Right cardiac atrium (tissue), 5 donors: ENCODE measurements at places on chromosomes 6 and 20. TPM values are rescaled to one million over a fixed set of nuclear protein-coding genes. Genes with fewer than 3 reads are reported as not detected.

The NKX2-2 gene
- polyA plus RNA-seq, result not detected

The PLN gene
- 1,272 TPM for polyA plus RNA-seq

The RHAG gene
- 2.8 TPM for polyA plus RNA-seq

The CST5 gene
- not detected for polyA plus RNA-seq

The PXDC1 gene
- polyA plus RNA-seq, result 23.7 TPM

The FERMT1 gene
- 0.54 TPM for polyA plus RNA-seq

- no peak for DNase-seq
Measured at GRCh38 chr6:121437851-121438651, 2.6 kb downstream of the GJA1 start.

- DNase-seq, result no peak
Measured at GRCh38 chr6:79468116-79468515, 69.1 kb downstream of the LCA5 start.

- DNase-seq, result no peak
Measured at GRCh38 chr6:136487759-136488425, 62.3 kb downstream of the MAP7 start.

DNA sequence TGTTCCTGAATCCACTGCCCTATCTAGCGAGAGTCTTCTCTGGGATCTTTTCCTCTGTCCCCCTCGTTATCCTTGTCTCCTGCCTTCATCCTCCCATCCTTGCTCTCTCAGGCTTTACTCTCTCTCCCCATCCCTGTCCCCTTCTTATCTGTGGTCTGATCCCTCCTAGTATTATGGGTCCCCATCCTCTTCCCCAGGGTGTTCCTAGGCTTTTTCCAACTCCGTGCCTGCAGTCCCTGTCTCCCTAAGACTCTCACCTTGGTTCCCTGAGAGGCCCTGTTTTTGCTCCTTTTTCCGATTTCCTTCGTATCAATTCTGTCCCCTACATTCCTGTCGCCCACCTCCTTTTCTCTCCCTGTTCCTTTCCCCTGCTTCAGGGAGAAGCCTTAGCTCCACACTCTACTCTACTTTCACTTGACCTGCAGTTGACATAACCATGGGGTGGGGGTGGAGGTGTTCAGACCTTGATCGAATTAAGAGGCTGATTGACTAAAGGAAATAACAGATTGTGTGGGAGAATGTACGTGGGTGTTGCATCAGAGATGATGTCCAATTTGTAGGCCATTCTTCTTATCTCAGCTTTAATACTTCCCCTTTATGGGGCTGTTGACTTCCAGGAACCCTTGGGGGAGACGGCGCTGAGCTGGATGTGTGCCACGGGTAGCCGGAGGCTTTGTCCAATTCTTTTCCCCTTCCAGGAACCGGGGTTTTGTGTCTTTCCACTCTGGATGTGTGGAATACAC, 905 bp downstream of the PPARD start:
- peak; percentile 66 for DNase-seq

GRCh38 chr6:54516321-54516720, 208.1 kb downstream of the TINAG start:
- DNase-seq, result no peak

- DNase-seq, result peak; percentile 36
Measured at GRCh38 chr6:67757465-67758033, 877.5 kb upstream of the ADGRB3 start.

GRCh38 chr6:16504609-16505008, 256.7 kb downstream of the ATXN1 start:
- DNase-seq, result no peak

- no peak for DNase-seq
Measured at GRCh38 chr6:143575440-143575839, 63.9 kb upstream of the FUCA2 start.

DNA sequence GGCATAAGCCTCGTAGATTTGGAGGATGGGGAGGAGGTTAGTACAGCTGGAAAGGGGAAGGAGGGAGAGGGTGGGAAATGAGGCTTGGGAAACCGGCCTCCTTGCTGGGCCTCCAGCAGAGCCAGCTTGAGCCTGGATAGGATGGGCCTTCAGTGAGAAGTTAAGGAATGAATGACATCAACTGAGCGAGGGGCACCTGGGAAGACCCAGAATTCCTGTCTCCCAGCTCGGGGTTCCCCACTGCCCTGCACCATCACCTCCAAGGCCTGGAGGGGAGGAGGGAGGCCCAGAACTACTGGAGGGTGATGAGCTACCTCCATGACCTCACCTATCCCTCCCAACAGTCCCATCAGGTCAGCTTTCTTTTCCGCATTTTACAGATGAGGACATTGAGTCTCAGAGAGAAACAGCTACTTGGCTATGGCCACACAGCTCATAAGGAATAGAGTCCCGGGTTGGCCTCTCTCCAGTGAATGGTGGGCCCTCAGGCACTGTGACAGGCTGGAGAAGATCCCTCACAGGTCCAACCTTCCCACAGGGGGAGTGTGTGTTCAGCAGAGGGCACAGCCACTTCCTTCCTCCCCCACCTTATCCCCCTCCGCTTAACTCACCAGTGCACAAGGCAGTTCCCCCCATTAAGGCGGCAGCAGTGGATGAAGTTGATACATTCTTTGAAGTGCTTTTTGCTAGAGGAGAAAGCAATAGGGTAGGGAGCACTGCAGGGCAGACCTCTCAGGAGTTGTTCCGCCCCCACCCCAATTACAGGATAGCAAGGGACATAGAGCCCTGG, 6.8 kb downstream of the DUSP15 start:
- no peak for DNase-seq

DNA sequence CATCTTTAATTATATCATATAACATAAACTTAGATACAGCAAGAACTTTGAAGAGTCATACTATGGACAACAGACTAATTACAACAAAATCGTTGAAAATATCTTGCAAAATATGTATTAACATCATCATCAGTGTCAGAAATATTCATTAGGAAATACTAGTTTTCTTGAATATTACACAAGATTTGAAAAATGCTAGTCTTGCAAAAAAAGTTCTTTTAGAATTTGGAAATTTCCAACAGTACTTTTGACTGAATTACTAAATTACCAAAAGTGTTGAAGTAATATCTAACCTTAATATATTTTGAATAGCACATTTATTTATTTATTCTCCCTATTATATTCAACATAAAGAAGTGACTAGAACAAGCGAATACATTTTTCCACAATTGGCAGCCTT, 1224.8 kb upstream of the EYS start:
- DNase-seq, result no peak

- no peak for DNase-seq
Measured at GRCh38 chr20:62244644-62245108, 6.4 kb downstream of the OSBPL2 start.

GRCh38 chr20:3890398-3890751, 1.2 kb downstream of the PANK2 start:
- DNase-seq, result no peak
